ENCODE measurements at places on chromosomes 1 and 21.
A peak's percentile ranks its signal among the peaks of the same experiment; 100 is the strongest.

- no peak for DNase-seq
These were observed 49.5 kb downstream of the FGGY start for GRCh38 chr1:59346429-59346828.

DNA sequence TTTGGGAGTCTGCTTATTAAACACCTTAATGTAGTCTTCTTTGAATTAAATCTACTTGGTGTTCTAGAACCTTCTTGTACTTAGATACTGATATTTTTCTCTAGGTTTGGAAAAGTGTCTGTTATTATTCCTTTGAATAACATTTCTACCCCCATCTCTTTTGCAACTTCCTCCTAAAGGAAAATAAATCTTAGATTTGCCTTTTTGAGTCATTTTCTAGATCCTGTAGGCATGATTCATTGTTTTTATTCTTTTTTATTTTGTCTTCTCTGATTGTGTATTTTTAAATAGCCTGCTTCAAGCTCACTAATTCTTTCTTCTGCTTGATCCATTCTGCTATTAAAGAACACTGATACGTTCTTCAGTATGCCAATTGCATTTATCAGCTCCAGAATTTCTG is 155.9 kb upstream of the NEGR1 start:
- no peak for DNase-seq

DNA sequence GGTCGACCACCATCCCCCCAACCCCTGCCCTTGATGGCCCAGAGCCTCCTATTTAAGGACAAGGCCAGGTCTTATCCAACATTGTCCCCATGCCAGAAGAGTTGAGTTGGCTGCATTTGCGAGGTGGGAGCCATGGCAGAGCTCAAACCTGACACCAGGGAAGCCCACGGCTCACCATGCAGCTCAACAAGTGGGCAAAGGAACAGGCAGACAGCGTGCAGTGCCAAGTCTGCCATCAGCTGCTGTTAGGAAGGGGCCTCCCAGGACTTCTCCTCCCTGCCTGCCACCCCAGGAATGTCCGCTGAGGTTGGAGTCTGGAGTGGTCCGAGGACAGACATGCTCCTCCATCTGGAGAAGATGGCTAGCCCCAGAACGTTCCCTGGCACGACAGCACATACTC is 19.9 kb downstream of the SLC45A3 start:
- no peak for DNase-seq

GRCh38 chr1:86289161-86289560 is 107.0 kb downstream of the ODF2L start:
- DNase-seq = no peak

DNA sequence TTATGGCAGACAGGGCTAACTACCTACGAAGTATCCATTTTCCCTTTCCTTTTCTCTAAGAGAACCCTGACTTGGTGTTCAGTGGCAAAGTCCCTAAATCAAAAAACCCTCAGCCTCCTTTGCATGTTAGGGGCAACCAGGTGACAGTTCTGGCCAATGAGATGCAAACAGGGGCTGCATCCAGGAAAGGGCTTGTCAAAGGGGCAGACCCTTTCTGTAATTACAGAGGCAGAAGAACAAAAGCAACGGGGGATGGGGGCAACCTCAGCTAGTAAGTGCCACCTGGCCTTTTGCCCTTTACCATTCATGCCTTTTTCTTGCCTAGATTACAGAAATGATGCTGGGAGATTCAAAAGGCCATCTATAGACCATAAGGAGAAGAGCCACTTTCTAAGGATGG is 34.4 kb downstream of the GLUL start:
- no peak for DNase-seq

DNA sequence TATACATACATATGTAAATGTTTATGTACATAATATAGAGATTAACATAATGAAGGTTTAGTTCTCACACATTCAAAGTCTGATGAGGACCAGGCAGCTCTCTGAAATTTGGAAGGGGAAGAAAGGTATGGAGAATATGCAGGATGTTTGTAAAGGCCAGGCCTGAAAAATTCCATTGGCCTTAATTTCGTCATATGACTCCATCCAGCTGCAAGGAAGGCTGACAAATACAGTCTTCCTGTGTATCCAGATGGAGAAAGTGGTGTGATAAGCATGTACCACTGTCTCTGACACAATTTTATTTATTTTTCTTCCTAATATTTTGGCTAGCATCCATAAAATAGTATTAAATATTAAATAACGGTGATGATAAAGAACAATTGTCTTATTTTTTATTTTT is 6.3 kb upstream of the SGIP1 start:
- DNase-seq = peak; percentile 65

DNA sequence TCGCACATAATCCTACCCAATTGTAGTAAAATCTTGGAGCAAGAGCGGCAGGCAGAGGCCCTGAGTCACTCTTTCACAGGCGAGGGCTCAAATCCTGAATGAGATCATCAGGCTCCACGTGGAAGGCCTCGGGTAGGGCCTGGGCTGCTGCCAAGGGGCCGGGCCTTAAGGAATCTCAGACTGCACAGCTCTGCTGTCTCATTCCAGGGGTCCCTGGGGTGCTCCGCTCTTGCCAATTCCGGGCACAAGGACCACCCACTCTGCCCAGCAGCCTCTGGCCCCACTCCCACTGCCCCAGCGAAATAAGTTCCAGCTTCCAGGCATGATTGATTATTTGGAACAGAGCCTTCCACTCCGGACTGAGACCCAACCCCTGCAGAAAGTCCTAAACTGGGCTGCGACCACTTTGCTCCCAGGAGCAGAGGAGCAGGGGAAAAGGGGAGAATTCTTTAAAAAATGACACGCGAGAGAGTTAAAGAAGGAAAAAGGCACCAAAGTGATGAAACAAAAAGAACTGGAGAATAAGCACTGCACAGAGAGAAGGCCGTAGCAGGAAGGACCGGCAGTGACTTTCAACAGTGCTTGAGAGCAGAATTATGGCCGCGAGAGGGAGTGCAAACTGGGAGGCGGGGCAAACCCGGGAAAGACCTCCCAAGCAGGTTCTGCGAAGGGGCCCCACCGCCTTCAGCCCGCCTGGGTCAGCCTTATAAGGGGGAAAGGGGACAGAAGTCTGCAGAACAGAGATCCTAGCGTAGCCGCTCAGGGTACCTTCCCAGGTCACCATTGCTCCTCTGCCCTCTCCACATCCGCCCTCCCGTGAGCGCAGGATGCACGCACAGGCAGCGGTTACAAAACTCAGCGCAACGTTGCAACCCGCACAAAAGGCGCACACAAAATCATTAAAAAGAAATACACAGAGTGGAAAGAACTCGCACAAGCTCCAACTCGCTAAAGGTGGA is 2.0 kb downstream of the ADAMTS1 start:
- peak; percentile 95 for DNase-seq

GRCh38 chr1:24351918-24352627 is 32.9 kb downstream of the GRHL3 start:
- DNase-seq = no peak

DNA sequence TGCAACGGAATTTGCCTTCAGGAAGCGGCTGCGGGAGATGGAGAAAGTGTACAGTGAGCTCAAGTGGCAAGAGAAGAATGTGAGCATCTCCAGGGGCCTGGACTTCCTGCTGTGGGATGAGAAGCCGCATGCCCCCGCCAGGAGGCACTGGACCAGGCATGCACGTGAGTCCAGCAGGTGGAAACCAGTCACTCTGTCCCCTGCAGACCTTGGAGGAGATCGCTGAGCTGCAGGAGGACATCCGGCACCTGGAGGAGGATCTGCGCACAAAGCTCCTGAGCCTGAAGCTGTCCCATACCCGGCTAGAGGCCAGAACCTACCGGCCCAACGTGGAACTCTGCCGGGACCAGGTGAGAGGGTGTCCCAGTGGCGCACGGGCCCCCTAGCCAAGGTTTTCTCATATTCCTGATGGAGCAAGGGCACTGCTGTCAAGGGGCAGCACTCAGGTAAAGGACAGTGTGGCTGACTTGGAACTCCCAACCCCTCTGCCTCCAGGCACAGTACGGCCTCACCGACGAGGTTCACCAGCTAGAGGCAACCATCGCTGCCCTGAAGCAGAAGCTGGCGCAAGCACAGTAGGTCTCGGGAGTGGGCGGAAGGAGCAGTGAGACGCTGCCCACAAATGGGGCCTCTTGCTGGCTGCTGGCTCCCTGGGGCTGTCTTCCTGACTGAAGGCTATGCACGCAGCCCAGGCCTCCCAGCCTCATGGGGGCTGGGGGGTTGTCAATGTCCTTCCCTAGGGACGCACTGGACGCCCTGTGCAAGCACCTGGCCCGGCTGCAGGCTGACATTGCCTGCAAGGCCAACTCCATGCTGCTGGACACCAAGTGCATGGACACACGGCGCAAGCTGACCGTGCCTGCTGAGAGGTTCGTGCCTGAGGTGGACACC is 1.2 kb upstream of the ADPRS start:
- DNase-seq = no peak

DNA sequence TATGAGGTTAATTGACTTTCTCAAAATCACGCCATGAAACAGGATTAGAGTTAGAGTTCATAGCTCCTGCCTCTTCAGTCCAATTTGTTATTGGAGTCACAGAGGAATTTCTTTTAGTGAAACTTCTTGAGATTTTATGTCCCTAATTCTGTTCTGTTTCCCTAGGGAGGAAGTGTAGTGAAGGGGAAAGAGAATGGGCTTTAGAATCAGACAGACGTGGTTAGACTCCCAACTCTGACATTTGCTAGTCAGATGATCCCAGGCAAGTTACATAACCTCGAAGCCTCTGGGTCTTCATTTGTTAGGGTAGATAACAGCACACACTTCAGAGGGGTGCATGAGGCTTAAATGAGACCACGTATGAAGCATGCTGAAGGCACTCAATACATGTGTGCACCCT is 83.9 kb downstream of the ASTN1 start:
- DNase-seq = no peak

GRCh38 chr1:191043066-191043465 is 565.4 kb upstream of the BRINP3 start:
- DNase-seq = no peak

DNA sequence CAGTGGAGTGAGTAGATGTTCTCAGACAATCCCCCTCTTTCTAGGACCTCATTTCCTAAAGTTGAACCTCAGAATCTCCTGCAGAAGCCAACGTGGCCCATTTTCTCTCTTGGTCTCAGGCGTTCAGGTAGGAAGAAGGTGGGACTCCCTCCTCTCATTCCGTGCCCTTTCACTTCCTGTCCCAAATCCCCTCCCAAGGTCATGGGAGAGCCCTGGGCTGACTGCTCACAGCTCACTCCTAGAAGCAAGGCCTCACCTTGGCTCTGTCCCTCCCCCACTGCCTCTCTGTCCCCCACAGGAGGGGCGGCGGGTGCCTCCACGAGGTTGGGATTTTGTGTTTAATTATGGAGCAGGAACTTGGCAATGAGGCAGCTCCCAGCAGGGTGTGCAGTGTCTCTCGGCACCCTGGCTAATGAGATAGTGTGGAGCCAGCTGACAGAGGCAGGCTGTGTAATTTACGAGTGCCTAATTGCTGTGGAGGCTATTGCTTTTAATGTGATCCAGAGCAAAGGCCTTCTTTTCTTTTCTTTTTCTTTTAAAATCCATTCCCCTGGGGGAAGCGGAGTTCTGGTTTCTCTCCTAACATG is 9.1 kb upstream of the CDK18 start:
- DNase-seq = no peak

DNA sequence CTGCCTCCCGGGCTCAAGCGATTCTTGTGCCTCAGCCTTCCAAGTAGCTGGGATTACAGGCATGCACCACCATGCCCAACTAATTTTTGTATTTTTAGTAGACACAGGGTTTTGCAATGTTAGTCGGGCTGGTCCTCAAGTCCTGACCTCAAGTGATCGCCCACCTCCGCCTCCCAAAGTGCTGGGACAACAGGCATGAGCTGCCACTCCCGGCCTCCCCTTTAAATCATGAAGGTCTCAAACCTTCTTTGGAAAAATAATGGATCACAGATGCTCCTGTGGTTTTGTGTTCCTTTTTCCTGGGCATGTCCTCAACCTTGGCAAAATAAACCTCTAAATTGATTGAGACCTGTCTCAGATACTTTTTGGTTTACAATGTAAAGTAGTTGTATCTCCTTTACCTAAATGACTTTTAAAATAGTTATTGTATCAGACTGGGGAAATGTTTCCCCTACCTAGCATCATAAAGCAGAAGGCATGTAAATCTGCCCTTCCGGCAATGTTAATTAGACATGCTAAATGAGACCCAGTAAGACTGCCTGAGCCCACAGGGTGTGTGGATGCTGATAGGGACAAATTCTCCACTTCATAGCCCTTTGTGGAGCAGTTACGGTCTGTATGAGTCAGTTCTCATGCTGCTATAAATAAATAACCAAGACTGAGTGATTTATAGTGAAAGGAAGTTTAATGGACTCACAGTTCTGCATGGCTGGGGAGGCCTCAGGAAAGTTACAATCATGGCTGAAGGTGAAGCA is 27.8 kb downstream of the CBR1 start:
- no peak for DNase-seq

GRCh38 chr1:22903113-22903512 is 69.6 kb downstream of the LACTBL1 start:
- DNase-seq = no peak

DNA sequence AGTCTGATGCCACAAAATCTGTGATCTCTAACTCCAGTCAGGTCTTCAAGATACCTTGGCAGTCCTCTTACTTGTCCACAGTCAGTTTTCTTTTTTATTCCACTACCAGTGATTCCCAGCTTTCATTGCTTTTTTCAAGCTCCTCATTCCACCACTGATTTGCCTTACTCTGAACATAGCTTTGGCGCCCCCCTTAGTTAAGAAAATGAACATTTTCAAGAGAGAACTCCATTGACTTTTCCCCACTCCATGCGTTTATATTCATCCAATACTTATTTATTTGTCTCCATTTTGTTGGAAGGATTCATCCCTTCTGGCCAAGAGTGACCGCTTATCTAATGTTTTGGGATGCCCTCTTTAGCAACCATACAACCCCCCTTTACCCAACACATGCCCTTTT is 33.9 kb upstream of the IPO9 start:
- no peak for DNase-seq

DNA sequence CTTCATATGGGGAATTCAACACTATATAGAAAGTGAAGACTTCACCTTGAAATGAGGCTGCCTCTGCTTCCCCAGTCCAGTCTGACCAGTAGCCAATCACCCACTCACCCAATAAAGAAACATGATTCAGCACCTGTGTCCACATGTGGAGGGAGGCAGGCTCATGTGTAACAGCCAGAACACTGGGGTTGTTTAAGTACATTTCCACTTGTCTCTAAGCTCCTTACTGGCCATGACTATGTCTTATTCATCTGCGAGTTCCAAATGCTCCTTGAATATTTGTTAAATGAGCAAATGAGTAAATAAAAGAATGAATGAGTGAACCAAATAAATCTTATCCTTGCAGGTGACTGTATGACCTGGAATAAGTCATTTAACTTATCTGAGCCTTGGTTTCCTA is 100.1 kb downstream of the BRINP2 start:
- DNase-seq = no peak

- no peak for DNase-seq
These were observed 21.7 kb downstream of the BCAR3 start for GRCh38 chr1:93659822-93660503.

GRCh38 chr21:26147535-26147934 is 23.0 kb downstream of the APP start:
- DNase-seq = no peak

DNA sequence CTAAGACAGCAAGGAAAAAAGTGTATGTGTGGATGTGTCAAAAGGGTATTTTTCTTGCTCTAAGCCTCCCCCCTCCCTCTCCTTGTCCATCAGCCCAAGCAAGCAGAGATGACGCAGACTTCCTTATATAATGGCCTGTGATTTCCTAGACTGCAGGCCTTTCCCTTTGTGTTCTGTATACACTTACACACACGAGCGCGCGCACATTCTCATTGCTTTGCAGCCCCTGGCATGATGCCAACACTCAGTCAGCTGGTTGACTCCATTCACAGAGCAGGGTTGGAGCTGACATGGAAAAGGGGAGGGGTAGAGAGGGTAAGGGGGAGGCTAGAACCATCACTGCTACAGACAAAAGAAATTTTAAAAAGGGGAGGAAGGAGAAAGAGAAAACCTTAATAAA is 41.8 kb downstream of the GATAD2B start:
- DNase-seq = peak; percentile 92

- no peak for DNase-seq
These were observed 10.1 kb downstream of the C1orf162 start for GRCh38 chr1:111483876-111484275.

Data from fibroblast of skin of left quadriceps (primary cell).